ENCODE measurements at places on chromosomes 11 and 22.

GRCh38 chr11:133745791-133746190, 99.5 kb downstream of the SPATA19 start:
- DNase-seq = no peak

- no peak for DNase-seq
These were observed 9.4 kb upstream of the PIM3 start for GRCh38 chr22:49951000-49951677.

DNA sequence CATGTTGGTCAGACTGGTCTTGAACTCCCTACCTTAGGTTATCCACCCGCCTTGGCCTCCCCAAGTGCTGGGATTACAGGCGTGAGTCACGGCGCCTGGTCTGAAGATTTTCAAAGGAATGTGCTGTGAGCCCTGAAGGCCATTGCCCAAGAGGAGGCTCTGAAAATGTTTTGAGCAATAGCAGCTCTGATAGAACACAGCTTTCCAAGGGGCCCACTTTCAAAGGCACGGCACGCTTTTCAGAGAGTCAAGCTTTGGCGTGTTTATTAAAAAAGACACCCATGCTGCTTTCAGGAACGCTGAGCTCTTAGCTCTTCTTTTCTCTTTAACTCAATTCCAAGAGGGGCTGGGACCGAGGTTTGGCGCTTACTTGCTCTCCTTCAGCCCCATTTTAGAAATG, 73.8 kb upstream of the CDON start:
- DNase-seq = no peak

DNA sequence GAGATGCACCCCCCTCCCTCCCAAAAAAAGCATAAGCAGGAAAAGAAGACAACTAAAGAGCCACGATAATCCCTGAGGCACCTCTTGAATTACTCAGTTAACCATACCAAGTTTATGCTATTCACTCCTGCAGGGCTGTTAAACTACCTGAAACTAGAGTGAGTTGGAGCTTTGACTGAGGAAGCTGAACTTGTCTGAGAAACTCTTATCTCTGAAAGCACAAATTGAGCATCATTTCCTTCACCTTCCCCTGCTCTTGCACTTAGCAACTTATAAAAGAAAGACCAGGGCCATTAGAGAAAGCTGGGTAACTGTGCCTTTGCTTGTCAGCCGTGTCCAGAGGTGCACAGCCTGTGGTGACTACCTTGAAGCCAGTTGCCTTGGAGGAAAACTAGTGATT, 745.6 kb downstream of the NELL1 start:
- DNase-seq = no peak

GRCh38 chr22:36279219-36279666, 26.3 kb downstream of the APOL1 start:
- no peak for DNase-seq

- DNase-seq = no peak
These were observed 30.2 kb upstream of the CLTCL1 start for GRCh38 chr22:19321757-19322156.

DNA sequence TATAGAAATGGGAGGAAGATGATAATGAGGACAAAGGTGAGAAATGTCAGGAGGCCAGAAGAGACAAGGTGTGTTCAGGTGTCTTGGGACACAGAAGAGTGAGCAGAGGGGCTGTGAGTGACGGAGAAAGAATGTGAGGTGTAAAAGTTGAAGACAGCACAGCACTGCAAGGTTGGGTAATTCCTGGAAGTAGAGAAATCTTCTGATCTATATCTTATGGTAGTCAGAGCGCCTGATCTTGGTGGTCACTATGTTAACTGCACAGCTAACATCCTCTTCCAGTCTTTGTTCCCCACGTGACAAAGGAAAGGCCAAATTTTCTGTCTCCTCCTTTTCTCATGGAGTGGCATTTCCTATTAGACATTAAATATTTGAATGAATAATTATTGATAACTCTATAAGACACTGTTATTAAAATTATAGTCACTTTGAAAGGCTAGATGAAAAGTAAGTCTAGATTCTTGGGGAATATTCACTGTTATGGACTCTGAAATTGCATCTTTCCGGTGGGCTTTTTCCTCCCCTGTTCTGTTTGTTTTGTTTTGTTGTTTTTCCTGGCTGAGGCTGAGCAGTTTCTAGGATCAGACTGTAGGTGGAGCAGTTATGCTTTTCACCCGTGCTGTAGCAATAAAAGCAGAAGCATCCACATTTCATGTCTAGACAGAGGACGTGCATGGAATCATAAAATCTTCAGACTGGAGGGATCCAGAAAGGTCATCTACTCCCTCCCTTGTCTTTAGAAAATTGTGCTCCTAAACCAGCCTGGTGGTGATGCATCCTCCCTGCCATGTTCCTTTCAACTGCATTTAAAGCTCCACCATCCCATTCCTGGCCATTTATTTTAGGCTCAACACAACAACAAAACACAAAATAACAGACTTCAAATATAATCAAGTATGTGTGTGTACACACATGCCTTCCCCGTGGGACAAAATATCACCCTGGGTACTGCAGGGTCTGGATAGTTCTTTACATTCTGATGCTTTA, 26.6 kb downstream of the SC5D start:
- DNase-seq = no peak

GRCh38 chr11:79296141-79296540, 144.7 kb downstream of the TENM4 start:
- DNase-seq = no peak

GRCh38 chr22:24803064-24803542, 2.9 kb upstream of the SGSM1 start:
- no peak for DNase-seq

DNA sequence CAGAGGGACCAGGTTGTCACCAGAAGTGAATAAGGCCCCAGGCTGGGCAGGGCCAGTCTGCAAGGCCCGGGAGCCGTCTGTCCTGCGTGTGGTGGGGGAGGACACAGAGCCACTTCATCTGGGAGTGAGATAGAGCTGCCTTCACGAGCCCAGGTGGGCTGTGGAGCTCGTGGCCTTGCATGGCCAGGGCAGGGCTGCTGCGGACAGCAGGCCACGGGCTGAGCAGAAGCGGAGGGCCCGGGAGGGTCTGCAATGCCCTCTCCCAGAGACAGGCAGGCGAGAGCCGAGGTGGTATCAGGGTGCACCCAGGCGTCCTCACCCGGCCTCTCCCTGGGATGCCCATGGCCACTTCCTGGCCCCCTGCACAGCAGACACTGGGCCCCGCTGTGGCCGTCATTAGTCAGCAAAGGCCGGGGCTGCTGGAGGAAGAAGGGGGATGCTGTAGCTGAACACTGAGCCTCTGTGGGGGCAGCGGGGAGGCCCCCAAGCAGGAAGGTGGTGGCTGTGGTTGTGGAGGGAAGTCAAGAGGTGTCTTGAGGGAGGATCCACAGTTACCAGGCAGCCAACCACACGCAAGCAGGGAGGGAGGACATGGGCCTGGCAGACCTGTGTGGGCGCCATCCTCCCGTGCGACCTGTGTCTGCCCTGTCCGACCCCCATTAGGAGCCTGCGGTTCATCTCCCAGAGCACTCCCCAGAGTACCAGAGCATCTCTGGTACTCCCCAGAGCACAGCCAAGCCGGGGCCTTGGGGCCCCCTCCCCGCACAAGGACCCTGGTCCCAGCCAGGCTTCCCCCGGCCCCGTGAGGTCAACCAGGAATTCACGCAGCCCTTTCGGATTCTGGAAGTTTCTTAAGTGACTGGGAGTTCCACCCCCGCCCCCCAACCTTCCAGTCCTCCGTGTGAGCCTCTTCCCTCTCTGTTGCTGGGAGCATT, 1109.5 kb downstream of the BRD1 start:
- DNase-seq = no peak

- DNase-seq = no peak
These were observed 65.2 kb upstream of the SESN3 start for GRCh38 chr11:95296165-95296564.

- no peak for DNase-seq
These were observed 15.1 kb upstream of the LGR4 start for GRCh38 chr11:27487706-27488105.

DNA sequence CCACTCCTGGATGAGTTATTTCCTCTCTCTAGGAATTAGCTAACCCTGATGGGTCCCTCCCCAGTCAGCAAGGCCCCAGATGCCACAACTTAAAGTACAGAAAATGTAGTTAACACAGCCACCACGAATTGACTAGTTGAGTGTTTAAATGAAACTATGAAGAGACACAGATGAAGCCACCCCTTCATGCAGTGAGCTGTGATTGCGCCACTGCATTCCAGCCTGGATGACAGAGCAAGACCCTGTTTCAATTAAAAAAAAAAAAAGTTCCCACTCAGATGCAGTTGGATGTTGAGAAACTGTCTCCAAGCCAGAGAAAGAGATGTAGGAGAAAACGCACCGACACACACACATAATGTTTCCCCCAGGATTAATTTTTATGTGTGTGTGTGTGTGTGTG, 53.3 kb downstream of the SCN3B start:
- DNase-seq = no peak

All from activated gamma-delta T cell (primary cell).